ENCODE measurements at places on chromosomes 7 and 10.

DNA sequence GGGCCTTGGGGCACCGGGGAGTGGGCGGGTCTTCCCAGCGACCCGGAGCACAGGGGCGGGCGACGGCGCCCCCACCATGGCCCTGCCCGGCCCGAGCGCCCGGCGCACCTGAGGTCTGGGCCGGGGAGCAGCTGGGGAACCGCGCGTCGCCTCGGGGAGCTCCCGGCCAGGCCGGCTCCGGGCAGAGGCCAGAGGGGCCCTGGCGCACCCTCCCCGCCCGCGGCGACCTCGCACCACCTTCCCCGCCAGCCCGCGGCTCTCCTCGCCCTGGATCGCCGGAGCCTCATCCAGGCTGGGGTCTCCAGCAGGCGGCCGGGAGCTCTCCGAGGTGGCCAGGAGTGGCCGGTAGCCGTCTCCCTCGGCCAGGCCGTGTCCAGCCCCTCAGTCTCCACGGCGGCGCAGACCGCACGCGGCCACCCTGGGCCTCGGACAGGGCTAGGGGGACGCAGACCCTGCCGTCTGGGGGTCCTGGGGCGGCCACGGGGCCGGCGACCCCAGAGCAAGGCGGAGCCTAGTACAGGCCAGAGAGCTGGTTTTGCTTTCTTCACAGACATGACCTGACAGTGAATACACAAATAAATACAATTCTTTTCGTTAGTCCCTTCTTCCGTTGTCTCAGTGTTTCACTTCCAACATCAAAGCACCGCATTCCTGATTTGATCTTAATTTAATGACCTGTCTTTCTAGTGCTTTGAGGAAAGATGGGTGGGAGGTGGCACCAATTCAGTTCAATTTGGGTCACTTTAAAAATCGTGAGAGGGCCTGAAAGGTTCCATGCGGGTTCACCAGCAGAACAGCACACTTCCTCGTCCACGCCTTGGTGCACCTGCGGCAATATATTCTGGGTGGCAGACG, 356.9 kb downstream of the DNAJB6 start:
- DNase-seq: peak; percentile 77

GRCh38 chr10:4535521-4535920, 290.5 kb upstream of the AKR1E2 start:
- no peak for DNase-seq

DNA sequence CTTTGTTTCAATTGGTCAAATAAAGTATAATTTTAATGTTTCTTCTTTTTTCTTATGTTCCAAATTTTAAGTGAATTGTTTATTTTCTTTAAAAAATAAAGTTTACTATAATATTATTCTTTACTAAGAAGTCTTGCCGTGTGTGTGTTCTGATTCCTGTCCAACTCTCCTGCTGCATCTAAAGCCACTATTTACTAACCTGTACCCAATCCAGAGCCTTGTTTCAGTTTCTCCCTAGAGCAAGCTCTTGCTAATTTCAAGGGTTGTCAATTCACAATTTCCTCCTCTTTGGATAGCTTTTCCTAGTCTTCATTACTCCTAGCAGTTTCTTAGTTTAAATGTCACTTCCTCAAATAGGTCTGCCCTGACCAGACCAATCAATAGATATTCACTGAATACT, 314.9 kb upstream of the SEMA3A start:
- no peak for DNase-seq

GRCh38 chr7:24119852-24120251, 164.1 kb upstream of the NPY start:
- DNase-seq: no peak

- DNase-seq: no peak
These were observed 268.7 kb downstream of the CELF2 start for GRCh38 chr10:11286261-11286852.

GRCh38 chr10:66350622-66351399, 575.0 kb upstream of the LRRTM3 start:
- no peak for DNase-seq

DNA sequence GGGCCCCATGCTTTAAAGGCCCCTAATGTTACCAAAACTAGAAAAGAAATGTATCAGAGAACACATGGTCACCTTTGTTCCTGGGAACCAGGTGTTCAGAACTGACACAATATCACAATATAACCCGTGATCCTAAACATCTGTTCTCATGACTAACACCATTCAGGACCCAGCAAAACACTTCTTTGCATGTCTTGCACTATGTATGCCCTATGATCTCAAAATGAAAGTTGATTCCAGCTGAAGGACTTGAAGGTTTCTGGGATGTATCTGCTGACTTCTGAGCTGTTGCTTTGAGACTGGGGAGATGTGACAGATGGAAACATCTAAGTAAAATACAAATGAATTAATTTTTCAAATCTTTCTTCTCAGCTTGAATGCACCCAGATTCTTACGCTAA, 37.5 kb upstream of the PIK3CG start:
- DNase-seq: no peak

GRCh38 chr7:94928168-94928707, 20.8 kb downstream of the PPP1R9A start:
- DNase-seq: no peak

DNA sequence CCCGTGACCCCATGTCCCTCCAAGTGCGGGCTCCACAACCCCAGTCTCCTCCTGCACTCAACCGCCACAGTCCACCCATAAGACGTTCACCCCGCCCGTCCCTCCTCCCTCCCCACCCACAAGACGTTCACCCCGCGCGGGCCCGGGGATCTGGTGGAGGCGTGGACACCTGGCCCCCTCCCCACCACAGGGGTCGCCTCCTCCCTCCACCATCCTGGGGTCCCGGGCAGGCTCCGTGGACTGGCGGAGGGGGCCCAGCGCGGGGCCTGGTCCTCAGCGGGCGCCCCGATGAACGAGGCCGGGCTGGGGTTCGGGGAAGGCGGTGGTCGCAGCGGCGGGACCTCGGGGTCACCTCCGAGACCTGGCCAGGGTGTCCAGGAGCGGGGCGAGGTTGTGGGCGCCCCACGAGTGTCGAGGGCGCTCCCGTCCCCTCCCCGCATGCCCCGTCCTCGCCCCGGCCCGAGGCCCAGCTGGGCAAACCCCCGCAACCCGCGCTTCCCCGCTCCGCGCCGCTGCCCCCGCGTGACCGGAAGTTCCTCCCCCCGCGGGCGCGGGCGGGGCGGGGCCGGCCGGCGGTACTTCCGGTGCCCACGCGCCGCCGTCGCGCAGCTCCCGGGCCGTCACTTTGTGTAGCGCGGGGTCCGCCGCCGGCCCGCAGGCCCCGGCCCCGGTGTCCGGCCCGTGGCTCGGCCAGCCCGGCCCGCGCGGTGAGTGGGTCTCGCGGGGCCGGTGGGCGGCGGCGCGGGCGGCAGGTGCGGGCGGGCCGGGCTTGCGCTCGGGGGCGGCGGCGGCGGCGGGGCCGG, at the start of gene ZNF316:
Gene ZNF316, plus strand, starts transcription at position 578 of the 803 bp plus-strand sequence. CDS start 5,092 bp downstream, outside the sequence.
- DNase-seq: peak; percentile 92

- DNase-seq: no peak
These were observed 21.8 kb downstream of the RNF133 start for GRCh38 chr7:122677149-122677548.

- DNase-seq: no peak
These were observed 181.7 kb downstream of the PTEN start for GRCh38 chr10:88045096-88045495.

DNA sequence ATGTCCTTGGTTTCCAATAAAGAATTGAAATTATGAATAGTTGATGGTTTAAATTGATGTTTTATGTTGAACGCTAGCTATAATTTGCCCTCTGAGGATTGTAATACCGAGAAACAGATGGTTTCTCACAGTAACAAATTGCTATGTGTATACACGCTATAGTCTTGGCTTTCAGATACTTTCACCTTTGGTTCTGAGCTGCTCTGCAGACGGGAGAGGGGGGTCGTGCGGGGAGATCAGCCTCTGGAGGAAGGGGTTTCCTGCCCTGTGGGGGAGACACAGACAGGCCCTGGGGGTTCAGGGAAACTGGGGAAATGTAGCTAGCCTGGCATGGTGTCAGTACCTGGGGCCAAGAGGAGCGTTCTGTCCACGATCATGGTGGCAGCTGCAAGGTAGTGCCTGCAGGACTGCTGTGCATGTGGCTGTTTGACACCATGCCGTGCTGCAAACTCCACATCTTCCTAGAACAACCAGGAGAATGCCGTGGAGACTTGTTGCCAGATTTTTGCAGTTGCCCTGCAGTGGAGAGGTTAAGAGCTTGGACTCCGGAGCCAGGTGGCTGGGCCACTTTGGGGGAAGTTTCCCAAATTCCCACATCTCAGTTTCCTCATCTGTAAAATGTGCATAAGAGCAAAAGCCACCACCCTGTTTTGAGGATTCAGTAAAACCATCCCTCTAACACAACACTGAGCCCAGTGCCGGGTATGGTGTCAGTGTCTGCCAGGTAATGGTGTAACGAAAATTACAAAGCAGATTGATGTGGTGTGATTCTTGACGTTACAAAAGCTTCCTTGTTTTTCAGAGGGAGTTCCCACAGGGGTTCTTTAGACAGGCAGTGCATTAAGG, 167.9 kb downstream of the CUX1 start:
- no peak for DNase-seq

DNA sequence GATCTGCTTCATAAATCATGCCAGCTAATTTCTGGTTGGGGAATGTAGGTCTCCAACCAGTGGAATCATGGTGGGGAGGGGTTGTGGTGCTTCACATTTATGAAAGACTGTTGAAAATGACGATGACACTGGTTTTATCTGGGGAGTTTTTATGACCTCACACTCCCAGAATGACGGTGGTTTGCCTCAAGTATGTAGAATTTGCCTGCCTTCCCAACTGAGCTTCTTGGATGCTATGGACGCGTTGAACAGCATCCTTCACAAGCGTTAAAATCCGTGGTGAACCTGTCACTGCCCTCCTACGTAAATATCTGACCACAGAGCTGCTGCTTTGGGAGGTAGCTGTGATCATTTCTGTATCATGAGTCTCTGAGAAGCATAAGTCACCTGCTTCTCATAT, 3.3 kb downstream of the INSYN2A start:
- DNase-seq: no peak

DNA sequence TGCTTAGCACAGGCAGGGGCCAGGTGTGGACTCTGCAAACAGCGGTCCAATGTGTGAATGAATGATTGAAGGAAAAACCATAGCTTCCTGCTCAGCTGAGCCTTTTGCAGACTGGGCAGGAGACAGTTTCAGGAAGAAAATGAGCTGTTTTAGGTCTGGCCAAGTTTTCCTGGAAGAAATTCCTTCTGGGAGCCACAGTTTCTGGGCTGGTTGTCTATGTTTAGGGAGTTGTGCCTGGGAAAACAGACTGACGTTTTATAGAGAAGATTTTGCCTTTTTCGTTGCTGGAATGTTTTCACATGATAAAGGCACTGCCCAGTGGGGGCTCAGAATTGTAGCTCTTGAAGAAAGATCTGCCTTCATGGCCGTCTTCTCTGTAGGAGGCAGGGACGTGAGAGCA, 255.1 kb downstream of the CCSER2 start:
- no peak for DNase-seq

- DNase-seq: no peak
These were observed 131.9 kb downstream of the CDH23 start for GRCh38 chr10:71528371-71529206.

DNA sequence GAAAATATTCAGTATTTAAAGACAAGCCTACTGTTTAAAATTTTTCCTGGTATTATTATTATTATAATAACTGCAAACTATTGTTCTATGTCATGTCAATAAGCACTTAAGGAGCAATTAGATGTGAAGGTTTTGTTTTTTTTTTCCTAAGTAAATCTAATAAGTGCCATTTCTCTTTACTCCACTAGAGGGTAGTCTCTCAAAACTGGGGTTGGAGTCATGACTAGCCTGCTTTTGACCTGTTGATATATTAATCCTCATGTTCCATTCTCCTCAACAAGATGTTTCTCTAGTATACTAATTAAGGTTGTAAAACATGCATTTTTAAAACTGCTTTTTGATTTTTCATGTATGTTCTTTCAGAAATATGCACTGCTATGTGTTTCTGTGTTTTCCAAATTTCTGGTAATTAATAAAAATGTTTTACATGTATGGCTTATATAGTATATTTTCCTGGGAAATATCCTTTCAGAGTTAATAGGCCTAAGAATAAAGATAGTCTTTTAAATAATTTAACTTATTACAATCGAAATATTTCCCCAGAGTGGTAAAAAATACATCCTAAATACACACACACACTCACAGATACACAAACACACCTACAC, 1.0 kb upstream of the LRRN3 start:
- no peak for DNase-seq

DNA sequence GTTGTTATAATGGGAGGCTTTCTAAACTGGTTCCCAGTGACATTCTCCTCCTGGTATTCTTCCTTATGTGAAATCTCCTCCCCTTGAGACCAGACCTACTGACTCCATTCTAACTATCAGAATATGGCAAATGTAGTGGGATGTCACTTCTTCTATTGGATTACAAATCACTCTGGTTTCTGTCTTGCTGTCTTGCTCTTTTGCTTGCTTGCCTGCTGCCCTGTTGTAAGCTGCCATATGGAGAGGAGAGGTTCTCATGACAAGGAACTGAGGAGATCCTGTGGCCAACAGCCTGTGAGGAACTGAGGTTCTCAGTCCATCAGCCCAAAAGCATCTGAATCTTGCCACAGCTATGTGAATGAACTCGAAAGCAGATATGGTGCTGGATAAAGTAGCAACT, 4.7 kb upstream of the NRCAM start:
- DNase-seq: no peak

- no peak for DNase-seq
These were observed 131.3 kb downstream of the FAM53B start for GRCh38 chr10:124612611-124613498.

GRCh38 chr7:17488829-17489228, 190.4 kb downstream of the AHR start:
- DNase-seq: no peak

DNA sequence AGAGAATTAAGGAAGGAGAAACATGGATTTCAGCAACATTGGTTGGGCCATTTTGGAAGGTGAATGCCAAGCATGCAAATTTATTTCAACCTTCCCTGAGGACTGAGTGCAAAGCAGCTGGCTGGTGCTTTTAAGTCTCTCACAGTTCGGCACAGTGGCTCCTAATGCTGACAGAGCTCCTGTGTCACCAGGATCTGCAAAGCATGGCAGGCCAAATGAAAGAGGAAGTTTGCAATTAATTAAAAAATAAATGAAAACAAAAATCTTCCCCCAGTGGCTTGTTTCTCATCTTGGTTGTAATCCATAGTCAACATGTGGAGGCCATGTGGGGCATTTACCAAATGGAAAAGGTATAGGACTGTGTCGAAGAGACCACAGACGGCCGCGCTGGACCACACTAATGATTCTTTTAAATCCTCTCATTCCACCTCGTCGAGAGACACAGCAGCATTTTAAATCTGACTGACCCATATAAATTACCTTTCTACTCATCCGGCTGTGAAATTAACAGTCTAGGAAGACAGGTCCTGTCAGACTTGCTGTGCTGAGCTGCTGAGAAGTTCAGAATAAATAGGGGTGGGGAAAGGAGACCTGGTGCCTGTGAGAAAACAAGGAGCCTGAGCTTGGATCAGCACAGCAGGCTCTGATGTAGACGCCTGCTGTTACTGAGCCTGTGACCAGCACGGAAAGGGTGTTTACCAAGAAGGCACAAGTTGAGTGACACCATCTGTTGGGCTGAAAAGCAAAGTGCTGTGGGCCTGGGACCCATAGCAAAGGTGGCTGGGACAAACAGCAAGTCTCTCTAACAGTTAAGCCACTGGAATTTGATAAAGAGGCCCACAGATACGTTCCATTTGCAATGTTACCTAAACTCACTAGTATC, 136.0 kb upstream of the COL1A2 start:
- no peak for DNase-seq

- DNase-seq: no peak
These were observed 397.2 kb upstream of the IGFBP3 start for GRCh38 chr7:46318276-46318675.

Measured in mesenteric fat pad (tissue), 1 donor.